Left hindlimb (tissue), 1 donor: ENCODE measurements at places on chromosomes 2 and 18.

DNA sequence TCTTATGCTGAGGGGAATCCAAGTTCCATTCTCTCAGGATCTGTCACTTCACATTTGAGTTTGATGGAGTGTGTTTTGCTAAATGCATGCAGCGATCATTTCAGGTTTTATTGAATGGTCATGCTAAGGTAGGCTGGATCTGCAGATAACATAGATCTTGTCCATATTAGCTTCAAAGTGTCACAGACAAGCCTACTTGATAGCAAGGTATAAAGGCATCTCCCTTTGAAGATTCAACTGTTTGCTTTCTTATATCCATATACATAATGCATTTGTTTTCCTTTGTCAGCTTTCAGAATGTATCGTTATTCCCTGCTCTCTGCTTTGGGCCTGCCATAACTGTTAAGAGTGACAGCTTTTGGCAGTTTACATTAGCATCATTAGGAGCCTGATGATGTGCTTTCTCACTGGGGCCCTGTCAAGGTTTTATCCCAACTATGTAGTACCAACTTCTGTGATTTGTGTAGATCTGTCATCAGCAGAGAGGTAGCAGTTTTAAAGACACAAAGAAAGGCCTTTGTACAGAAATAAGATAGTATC lies 604.3 kb upstream of the CDH7 start:
- DNase-seq, result no peak

- DNase-seq, result peak; percentile 79
Measured at GRCh38 chr2:160334028-160334741, 134.1 kb upstream of the ITGB6 start.

DNA sequence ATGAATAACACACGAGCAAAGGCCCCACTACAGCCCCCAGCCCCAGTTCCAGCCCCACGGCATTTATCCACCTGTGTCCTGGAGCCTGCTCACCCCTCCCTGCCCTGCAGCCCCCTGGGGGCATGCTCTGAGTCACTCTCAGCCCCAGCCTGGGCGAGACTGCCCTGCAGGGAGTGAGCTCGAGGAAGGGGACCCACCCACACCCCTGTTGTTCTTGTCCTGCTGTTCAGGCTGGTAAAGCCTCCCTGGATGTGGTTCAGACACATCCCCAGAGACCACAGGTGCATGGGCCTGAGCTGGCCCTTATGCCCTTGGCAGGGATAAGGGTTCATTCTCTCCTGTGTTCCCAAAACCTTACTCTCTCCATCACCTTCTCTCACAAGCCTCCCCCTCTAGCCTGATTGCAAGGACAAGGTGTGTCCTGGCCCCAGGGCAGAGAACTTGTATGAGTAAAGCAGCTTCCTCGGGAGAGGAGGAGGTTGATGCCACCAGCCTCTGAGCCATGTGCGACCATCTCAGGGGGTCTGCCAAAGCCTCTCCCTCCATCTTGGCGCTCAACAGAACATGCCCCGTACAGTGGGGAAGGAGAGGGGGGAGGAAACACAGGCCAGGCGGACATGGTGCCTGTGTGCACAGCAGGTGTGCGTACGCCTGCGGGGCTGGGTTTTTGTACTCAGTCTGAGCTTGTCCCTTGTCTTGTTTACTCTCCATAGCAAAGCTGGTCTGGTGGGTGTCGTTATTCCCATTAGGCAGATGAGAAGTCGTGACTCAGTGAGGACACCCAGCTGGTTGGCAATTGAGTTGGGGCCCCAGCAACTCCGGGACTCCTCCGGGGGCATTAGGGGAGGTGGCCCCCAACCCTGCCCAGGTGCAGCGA lies 64.4 kb downstream of the CIB4 start:
- DNase-seq, result no peak

DNA sequence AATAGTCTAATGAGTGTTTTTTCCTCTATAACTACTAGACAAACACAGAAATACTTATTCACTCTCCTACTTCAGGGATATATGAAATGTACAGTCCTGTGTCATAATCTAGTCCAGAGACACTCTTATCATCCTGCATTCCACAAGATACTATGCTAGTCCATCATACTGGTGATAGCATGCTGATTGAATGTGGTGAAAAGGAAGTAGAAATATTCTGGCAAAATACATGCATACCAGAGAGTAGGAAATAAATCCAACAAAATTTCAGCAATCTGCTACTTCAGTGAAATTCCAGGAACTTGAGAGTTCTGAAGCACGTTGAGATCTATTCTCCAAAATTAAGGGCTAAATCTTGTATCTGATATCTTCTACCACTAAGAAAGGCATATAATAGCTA lies 353.9 kb downstream of the PID1 start:
- DNase-seq, result no peak

DNA sequence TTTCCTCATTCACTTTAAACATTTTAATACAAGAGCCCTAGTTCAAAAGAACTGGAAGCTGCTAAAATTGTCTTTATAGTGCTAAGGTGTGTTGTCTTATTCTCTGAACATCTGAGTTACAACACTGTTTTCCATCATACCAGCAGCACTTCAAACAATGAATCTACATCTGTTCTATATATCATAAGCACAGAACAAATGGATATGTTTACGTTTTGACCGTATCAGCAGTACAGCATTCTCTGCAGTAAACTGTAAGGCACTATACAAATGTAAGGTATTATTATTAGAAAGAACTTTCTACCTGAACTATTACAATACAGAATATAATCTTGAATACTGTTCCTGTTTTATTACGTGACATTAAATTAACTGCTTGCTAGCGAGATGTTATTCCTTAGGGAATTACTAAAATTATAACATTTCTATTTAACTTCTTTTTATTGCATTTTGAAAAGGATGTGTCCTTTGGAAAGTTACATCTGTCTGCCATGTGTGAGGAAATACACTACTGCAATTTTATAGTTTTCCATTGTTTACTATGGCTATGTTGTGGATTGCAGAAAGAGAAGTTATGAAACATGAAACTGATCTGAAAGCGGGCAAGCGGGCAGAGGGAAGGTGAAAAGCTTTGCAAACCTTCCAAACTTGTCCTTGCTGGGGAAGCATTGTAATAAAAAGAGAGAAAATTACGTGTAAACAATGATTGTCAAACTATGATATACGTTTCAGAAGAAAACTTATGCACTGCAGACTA lies 13.7 kb downstream of the NCKAP1 start:
- DNase-seq, result no peak

GRCh38 chr2:232229911-232230310 lies 148.6 kb upstream of the ALPP start:
- DNase-seq, result no peak

GRCh38 chr2:149225446-149225845 lies 104.9 kb upstream of the LYPD6 start:
- no peak for DNase-seq

GRCh38 chr2:32516567-32516966 lies 111.3 kb upstream of the TTC27 start:
- no peak for DNase-seq

GRCh38 chr2:23285091-23285800 lies 99.7 kb upstream of the KLHL29 start:
- DNase-seq, result no peak

GRCh38 chr2:46076251-46076650 lies 221.0 kb upstream of the EPAS1 start:
- DNase-seq, result no peak

DNA sequence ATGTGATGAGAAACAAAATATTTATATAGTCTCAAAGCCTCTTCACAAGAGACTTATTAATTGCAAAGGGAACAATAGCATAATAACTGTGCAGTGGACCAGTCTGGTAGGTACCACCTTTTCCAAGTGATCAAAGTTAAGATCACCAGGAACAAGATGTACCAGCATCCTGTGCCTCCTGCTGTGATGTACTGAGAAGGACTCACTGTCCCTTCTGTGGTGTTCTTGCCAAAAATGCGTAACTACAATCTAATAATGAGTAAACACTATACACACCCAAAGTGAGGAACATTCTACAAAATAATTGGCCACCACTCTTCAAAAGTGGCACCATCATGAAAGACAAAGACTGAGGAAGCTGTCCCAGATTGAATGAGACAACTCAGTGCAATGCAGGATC lies 14.5 kb downstream of the GNLY start:
- DNase-seq, result no peak

DNA sequence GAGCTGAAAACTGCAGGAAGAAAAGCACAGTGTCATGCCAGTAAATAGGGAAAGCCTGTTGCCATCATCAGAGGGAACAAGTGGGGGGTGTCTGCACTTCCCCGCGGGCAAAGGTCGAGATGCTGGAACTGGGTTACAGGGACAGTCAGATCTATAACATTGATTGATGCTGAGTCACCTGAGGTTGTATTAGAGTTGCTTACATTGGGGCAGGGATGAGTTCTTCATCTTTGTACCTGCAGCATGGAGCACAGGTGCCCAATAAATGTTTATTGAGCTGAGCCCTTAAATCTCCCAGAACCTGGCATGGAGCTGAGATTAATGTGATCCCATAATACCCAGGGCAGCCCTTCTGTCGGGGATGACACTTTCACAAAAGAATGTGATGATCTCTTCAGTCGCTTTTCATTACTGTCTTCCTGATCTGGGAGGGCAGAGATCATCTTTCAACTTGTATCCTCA lies 5.9 kb upstream of the RNF152 start:
- no peak for DNase-seq

GRCh38 chr2:177295484-177295883 lies 31.0 kb upstream of the NFE2L2 start:
- no peak for DNase-seq
